ENCODE measurements at places on chromosomes 2 and 18. TPM values are rescaled to one million over a fixed set of nuclear protein-coding genes. Genes with fewer than 3 reads are reported as not detected.

The PLA2R1 gene
- 1.7 TPM for total RNA-seq

- peaks cover 11% of the 10 kb centered on the region for H3K36me3 ChIP-seq
- H3K27ac ChIP-seq = no peak overlapping the region
- peak; percentile 37 for DNase-seq
- peaks cover 8% of the 10 kb centered on the region for H3K4me1 ChIP-seq
- no peak overlapping the region for H3K4me3 ChIP-seq
Observed at GRCh38 chr2:121356058-121356640, 71.1 kb upstream of the TFCP2L1 start.

The ASPRV1 gene
- total RNA-seq = 1.2 TPM

The RAPGEF4 gene
- total RNA-seq = 11.9 TPM

- no peaks in the 10 kb centered on the region for H3K36me3 ChIP-seq
- H3K4me3 ChIP-seq = no peak overlapping the region
- H3K27me3 ChIP-seq = no peaks in the 10 kb centered on the region
- H3K27ac ChIP-seq = no peak overlapping the region
- peaks cover 6% of the 10 kb centered on the region for H3K4me1 ChIP-seq
- no peak for DNase-seq
Observed at GRCh38 chr2:206531996-206532543, 88.7 kb downstream of the ADAM23 start.

GRCh38 chr2:191018048-191018447 is 4.1 kb upstream of the STAT1 start:
- peaks cover 9% of the 10 kb centered on the region for H3K4me1 ChIP-seq
- no peak overlapping the region for H3K27ac ChIP-seq
- no peak overlapping the region for H3K4me3 ChIP-seq

DNA sequence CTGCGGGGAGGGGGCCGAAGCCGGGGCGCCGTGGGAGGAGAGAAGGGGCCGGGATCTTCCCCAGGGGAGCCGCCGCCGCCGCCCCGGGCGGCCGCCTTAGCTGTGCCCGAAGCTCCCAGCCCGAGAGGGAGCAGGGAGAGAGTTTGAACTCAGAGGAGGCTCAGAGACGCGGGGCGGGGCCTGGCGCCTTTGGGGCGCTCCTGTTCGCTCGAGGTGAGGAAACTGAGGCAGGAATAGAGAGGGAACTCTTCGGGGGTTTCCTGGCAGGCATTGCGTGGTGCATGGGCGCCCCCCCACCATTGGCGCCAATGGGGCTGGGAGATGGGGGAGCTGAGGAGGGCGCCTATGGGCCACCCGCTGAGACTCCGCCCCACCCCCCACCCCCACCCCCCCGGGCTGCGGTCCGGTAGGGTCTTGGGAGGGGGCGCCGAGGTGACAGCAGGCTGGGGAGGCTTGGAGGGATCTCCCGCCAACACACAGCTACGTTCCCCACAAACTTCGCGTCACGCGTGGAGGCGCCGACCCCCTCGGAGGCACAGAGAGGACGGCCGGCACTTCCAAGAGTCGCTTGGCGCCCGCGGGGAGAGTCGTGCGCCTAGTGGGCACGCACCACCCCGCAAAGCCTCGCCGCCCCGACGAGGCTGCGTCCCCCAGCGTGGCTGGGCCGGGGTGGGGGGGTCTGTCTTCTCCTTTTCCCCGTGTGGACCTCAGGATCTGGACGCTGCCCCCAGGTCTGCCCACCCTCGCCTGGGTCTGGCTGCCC is 680 bp downstream of the CTDSP1 start:
- H3K36me3 ChIP-seq = peaks cover 3% of the 10 kb centered on the region
- H3K27me3 ChIP-seq = no peaks in the 10 kb centered on the region
- H3K4me1 ChIP-seq = peaks cover 16% of the 10 kb centered on the region
- peak overlapping the region; percentile 91 for H3K4me3 ChIP-seq
- peak overlapping the region; percentile 96 for H3K27ac ChIP-seq
- no peak for DNase-seq

The BMP10 gene
- total RNA-seq = not detected

GRCh38 chr2:217672472-217672871 is 330.3 kb downstream of the TNS1 start:
- no peak overlapping the region for H3K27ac ChIP-seq
- H3K27me3 ChIP-seq = peaks cover 3% of the 10 kb centered on the region
- no peak for DNase-seq
- no peak overlapping the region for H3K4me3 ChIP-seq
- no peaks in the 10 kb centered on the region for H3K36me3 ChIP-seq

GRCh38 chr18:79965119-79965902 is 868 bp downstream of the HSBP1L1 start:
- peaks cover 20% of the 10 kb centered on the region for H3K27me3 ChIP-seq
- no peak for DNase-seq
- H3K27ac ChIP-seq = peak overlapping the region; percentile 62
- H3K4me1 ChIP-seq = peaks cover 15% of the 10 kb centered on the region
- H3K36me3 ChIP-seq = peaks cover 7% of the 10 kb centered on the region

The PROKR1 gene
- total RNA-seq = 0.12 TPM
